ENCODE measurements at places on chromosomes 12 and 14. TPM values are rescaled to one million over a fixed set of nuclear protein-coding genes. Genes with fewer than 3 reads are reported as not detected.
A peak's percentile ranks its signal among the peaks of the same experiment; 100 is the strongest.

- no peak for DNase-seq
These were observed 113.0 kb downstream of the BEGAIN start for GRCh38 chr14:100474196-100474595.

DNA sequence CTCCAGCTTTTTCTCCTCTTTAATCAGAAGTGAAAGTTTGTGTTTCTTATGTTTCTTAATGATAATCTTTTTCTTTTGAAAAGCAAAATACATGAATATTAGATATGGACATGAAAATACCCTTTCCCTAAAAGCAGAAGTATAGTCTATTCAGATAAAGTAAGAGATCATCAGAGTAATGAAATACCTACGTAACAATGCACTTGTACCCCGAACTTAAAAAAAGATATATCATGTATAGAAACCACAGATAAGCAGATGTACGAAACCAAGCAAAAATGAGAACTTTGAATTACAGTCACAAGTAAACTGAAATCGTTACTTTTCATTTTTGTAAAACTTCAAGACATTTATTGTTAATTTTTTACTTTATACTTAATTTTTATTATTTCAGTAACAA, 1.5 kb upstream of the GPR65 start:
- peak; percentile 57 for DNase-seq

- DNase-seq, result no peak
These were observed 348 bp upstream of the SSTR1 start for GRCh38 chr14:38207377-38207735.

- DNase-seq, result no peak
These were observed 67.6 kb downstream of the GTF2A1 start for GRCh38 chr14:81153187-81153586.

DNA sequence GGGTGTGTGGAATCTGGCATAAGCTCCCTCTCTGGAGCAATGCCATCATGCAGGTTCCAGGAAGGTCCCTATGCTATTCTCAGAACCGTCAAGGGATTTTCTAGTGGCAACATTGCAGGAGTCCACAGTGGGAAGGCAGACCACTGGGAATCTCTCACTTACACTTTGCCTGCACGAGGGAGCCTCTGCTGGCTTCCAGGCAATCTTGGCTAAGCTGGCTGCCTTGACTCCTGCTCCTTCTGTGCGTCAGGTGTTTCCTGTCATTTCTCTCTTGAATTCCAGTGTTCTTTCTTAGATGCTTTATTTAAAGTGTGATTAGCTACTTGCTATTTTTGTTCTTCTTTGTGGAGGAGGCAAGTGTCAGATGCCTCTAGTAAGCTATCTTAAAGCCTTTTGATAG, 414.0 kb upstream of the ATP2B1 start:
- no peak for DNase-seq

DNA sequence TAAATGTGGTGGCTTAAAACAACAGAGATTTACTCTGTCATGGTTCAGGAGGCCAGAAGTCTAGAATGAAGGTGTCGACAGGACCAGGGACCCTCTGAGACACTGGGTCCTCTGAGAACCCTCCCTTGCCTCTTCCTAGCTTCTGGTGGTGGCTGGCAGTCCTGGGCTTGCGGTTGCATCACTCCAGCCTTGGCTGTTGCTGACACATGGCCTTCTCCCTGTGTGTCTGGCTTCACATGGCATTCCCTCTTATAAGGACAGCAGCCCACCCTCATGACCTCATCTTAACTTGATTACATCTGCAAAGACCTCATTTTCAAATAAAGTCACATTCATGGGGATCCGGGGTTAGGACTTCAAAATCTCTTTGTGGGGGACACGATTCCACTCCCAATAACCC, 36.9 kb downstream of the MVK start:
- no peak for DNase-seq

DNA sequence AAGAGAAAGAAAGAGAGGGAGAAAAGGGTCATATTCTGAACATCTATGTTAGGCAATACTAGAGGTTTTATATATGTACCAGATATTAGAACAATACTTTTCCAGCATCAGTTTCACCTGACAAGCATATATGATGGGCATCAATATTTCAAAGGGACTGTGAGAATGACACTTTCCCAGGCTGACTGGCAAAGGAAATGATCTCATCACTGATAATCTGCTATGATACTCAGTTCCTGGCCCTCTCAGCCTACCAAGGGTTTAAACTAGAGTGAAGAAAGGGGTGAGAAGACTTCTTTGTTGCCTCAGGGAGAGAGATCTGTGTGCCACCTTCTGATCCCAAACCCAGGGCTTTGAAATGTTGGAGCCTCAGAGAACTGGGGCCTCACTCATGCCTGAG, 183.5 kb downstream of the TTC8 start:
- DNase-seq, result no peak

ISM2 gene
- 0.30 TPM for total RNA-seq

ACADS gene
- 10.0 TPM for total RNA-seq

TMPRSS12 gene
- total RNA-seq, result not detected

All from B cell (primary cell).